ENCODE measurements at places on chromosomes 4 and X.

DNA sequence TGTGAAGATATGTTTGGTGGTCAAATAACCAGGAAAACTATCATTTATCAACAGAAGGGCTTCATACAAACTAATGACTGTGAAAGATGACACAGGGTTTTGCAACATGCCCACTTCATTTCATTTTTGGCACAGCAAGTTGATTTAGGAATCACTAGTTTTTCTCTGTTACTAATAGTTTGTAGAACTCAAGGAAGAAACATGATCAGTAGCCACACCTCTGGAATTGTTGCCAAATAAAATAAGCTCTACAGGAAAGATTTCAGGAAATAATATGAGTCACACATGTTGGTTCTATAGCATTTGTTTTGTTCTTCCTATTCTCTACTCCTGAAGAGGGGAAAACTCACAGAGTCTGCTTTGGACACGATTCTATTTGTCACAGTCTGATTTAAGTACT, 255.4 kb downstream of the TLL1 start:
- DNase-seq: no peak
- H3K27ac ChIP-seq: no peak overlapping the region
- no peaks in the 10 kb centered on the region for H3K4me1 ChIP-seq
- H3K27me3 ChIP-seq: no peaks in the 10 kb centered on the region

DNA sequence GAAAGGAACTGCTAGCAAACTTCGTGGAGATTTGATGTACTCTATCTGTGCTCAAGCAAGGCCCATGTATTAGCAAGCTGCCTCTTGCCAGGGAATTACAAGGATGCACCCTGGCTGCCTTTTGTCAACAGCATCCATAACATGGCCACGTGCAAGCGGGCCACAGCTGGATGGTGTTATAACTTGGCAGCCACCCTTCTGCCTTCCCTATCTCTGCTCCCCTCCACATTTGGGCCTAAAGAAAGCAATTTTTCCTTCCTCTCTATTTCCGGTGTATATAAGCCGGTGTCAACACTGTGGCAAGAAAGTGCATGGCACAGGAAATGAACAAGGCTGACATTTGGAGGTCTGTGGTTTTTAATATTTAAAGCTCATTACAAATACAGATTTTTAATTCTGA, 94.8 kb downstream of the CLNK start:
- no peak for DNase-seq
- H3K4me1 ChIP-seq: peaks cover 16% of the 10 kb centered on the region
- no peaks in the 10 kb centered on the region for H3K27me3 ChIP-seq
- H3K36me3 ChIP-seq: no peaks in the 10 kb centered on the region

- H3K4me3 ChIP-seq: no peak overlapping the region
- H3K36me3 ChIP-seq: no peaks in the 10 kb centered on the region
- no peaks in the 10 kb centered on the region for H3K4me1 ChIP-seq
- H3K27me3 ChIP-seq: no peaks in the 10 kb centered on the region
- no peak for DNase-seq
- H3K27ac ChIP-seq: no peak overlapping the region
Observed at GRCh38 chrX:82816562-82816961, 691.5 kb upstream of the POU3F4 start.

DNA sequence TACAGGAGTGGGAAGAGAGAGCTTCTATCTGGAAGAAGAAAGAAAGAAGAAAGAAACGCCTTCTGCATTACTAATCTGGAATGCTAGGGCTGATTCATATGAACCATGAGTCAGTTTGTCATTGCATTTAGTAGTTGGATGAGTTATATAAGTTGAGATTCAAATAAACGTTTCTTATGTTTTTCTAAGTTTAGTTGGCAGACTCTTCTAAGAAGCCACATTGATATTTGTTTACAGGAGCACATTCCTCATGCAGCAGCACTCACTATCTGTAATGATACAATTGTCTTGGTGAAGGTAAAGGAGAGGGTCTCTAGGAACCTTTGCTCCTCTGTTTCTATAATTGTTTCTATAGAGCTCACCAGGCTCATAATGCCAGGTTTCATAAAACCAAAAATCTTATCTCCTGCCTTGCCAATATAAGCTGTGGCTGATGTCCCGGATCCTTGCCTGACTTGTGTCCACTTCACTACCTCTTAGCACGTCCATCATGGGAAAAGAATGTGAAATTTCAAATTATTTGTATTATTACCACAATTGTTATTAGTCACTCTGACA, 39.5 kb downstream of the HOPX start:
- no peaks in the 10 kb centered on the region for H3K27me3 ChIP-seq
- no peaks in the 10 kb centered on the region for H3K36me3 ChIP-seq
- DNase-seq: no peak

DNA sequence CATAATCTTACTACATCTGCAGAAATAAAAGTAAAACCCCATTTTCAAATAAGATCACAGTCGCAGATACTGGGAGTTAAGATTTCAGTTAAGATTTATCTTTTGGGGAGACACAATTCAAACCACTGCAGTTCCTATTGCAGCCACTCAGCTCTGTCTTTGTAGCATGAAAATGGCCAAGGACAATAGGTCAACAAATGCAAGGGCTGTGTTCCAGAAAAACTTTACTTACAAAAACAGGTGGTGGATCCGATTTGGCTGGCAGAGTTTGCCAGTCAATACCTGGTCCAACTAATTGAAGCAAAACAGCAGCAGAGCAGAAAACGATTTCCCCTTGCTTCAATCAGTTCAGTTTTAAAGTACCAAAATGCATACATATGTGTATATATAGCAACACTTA, 77.4 kb downstream of the TENM3 start:
- DNase-seq: no peak
- no peak overlapping the region for H3K4me3 ChIP-seq
- no peak overlapping the region for H3K27ac ChIP-seq
- no peaks in the 10 kb centered on the region for H3K4me1 ChIP-seq
- no peaks in the 10 kb centered on the region for H3K27me3 ChIP-seq

Data from spleen (tissue), 13 donors.